ENCODE measurements at places on chromosomes 7 and 10.

DNA sequence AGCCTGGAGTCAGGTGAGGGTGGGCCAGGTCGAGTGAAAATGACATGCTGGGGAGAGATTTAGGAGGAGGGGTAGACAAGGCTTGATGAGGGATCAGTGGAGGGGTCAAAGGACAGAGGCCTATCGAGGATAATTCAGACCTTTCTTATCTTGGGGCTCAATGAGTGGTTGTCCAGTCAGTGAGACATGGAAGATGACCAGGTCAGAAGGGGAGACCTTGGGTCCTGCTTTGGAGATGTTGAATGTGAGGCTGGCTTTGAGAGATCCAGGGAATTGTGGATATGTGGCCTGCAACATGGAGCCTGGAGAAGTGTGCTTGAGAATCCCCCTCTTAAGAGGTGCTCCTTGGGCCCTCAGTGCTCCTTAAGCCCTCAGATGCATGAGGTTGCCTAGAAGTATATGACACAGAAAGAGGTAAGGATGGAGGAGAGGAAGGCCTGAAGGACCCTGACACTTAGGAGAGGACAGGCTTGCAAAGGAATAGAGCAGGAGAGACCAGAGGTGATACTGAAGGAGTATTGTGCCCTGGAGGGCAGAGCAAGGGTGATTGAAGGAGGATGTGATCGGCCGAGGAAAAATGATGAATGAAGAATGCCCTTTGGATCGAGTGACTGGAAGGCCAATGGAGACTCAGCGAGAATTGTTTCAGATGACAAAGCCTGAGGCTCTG is 129.8 kb upstream of the GPR26 start:
- DNase-seq, result no peak

GRCh38 chr7:76260171-76260703 is 42.2 kb upstream of the HSPB1 start:
- peak; percentile 42 for DNase-seq

DNA sequence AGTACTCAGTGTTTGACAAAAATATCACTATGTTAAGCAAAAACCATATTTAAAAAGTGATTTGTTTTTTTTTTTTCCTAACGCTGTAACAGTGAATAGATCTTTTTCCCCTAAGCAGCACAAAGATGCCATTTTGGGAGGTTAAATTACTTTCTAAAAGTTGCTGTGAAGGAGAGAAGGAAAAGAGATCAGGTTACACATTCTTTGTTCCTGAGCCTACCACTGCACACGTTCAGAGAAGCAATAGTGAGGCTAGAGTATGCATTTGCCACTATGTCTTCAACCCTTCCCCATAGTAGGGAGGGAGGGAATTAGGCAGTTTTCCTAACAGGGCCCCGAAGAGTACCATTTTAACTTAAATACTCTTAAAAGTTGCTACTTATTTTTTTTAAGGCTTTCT is 38.9 kb downstream of the BMPR1A start:
- DNase-seq, result no peak

DNA sequence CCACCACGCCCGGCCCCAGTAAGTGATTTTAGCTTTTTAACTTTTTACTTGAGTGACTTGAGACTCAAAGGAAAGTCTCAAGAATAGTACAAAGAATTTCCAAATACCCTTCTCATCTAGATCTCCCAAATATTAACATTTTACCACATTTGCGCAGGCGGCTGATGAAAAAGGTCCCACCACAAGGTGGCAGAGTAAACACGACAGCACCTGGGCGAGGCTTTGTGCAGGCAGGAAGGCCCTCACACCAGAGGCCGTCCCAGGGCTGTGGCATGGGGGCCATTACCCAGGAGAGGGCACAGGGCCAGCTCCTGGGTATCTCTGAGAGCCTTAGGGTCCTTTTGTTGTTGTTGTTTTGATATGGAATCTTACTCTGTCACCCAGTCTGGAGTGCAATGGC is 50.0 kb upstream of the WIPI2 start:
- peak; percentile 33 for DNase-seq

DNA sequence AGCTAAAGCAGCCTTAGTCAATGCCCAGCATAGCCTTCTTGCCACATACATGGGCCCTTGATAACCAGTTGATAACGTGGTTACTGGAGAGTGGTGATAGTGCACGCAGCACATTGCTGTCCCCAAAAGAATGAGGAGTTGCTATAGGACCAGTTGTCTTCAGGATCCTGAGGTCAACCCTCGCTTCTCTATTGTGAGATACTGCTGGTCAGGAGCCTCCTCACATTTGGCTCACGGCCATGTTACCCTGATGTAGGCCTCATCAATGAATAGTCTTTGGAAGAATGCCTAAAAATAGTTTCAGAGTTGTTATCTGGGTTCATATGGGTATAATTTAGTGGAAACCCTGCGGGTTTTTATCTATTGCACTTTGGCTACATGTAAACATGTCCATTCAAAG is 230.7 kb downstream of the VTI1A start:
- no peak for DNase-seq

- no peak for DNase-seq
Observed at GRCh38 chr7:29146888-29147609, 712 bp upstream of the CPVL start.

- no peak for DNase-seq
Observed at GRCh38 chr10:87640043-87640442, 19.6 kb upstream of the PAPSS2 start.
